ENCODE measurements at places on chromosomes 2 and 18.

- no peak for DNase-seq
Observed at GRCh38 chr18:27214831-27215230, 29.7 kb upstream of the CHST9 start.

- no peak for DNase-seq
Observed at GRCh38 chr2:42693688-42694479, 70.1 kb downstream of the OXER1 start.

DNA sequence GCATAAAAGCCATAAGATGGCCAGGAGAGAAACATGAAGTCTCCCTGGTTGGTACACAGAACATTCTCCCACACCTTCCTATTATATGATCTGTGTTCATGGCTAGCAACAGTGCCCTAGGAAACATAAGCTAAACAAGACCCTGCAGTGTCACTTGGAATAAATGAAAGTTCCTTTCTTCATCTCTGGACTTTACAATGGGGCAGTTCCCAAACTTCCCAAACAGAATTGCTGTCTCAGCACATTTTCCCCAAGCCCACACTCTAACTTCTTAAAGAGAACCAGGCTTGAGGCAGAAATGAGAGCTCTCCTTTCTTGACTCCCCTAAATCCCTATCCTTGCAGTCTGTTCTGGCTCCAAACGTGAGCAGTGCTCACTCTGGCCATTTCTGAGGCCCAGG, 173.2 kb upstream of the CREB1 start:
- no peak for DNase-seq

- DNase-seq: no peak
Observed at GRCh38 chr2:43717322-43717721, 41.1 kb upstream of the C1GALT1C1L start.

- DNase-seq: no peak
Observed at GRCh38 chr2:119008108-119008507, 66.1 kb downstream of the MARCO start.

DNA sequence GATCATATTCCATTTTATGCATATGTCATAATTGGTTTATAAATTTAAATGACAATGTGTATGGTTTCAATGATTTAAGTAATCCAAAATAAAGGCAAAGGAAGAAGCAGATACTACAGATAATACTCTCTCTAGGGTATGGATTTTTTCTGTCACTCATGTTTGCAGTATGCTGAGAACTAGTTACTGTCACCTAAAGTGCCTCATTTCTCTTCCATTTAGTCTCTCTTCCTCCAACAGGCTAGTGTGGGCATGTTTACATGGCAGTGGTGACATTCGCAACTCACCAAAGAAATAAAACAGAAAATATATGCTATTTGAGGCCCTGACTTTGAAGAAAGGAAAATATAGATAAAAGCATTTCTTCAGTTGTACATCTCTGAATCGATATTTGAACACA, 1460.4 kb upstream of the ZEB2 start:
- DNase-seq: no peak

DNA sequence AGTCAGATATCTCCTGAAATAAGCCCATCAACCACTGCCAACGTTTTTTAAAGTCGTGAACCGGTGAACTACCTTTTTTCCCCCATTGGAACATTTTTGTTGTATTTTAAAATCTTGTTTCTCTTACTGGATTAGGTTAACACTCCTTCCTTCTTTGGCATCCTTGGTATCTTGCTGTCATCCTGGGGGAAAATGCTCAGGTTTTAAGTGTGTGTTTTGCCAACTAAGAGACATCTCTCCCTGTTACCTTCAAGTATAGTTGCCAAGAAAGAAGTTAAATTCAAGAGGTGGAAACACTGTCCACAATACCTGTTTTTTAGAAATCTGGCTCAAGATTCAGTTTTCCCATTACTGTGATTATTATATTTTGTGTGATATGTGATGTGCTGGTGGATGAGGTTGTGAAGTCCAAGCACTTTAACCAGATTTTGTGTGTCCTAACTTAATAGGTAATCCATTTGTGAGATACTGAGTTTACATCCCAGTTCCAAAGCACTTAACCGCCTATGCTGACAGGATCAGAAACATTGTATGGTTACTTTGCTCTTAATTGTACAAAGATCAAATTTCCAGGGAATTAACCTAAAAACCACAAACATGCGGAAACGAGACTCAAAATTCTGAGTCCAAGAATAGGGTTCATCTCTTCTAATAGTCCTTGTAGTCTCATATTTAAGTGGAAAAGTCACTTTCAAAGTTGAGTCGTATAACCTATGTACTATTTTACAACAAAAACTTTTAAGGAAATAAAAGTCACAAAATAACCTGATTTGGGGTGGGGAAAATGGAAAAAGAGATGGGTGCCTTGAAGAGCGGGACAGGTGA, 1.3 kb upstream of the SP3 start:
- DNase-seq: no peak

DNA sequence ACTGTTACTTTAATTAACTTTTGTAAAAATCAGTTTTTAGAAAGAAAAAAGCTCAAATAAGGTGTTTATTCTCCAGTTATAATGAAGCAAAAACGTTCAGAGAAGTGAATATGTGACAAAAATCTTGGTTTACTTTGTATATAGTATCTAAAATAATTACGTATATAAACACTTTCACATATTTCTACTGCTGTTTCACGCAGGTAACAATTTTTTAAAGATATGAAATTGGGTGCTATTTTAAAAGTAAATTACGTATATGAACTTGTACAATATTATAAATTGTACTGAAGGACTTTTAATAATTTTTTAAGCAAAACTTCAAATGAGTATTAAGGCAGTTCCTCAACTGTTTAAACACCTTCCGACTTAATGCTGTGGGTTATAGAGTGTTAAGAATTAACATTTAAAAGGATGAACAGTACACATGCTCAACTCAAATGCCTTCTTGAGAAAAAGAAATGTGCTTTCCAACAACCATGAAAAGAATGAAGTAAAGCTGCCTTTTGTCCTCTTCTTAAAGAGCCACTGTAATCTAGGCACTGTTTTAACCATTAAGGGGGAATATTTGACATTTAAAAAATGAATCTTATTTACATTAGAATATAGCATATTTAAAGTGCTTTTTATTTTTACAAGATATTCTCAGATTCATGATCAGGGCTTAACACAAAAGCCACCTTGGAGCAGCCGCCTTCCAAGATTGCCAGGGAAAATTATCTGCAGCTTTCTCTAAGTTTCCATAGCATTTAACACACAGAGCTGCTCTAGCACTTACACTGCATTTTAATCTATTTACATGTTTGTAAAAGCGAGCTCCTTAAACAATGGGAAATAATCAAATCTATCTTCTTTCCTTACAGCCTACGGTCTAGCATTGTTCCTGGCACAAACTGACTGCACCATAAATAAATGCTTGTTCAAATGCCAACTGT, 56.5 kb upstream of the CDKL4 start:
- no peak for DNase-seq

GRCh38 chr2:217459680-217460405, 543.0 kb downstream of the TNS1 start:
- no peak for DNase-seq

DNA sequence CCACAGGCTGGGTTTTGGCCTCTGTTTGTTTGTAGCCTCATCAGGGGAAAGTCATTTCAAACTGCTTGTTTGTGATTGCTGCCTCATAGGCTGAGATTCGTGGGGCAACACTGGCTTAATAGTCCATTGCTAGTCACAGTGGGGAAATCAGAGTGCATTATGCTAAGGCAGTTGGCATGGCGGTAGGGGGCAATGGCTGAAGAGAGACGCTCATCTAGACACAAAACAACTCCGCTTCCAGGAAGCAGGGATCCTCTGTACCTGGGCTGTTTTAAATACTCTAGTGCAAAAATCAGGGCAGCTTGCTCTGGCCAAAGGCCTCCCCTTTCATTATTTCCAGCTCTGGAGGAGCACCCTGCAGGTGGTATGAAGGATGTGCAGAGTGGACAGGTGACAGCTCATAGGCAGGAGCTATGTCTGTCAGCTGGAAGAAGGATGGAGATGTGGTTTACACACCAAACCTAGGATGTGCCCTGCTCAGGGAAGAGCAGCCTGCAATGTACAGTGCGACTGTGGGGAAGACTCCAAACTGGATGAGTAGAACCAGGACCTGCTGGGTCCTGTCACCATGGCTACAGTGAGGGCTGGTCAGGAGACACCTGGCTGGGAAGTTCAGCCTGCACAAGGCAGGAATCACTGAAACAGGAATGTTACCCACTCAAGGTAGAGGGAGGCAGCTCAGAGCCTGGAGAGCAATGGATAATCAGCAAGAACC, 234.3 kb downstream of the CLIP4 start:
- no peak for DNase-seq

DNA sequence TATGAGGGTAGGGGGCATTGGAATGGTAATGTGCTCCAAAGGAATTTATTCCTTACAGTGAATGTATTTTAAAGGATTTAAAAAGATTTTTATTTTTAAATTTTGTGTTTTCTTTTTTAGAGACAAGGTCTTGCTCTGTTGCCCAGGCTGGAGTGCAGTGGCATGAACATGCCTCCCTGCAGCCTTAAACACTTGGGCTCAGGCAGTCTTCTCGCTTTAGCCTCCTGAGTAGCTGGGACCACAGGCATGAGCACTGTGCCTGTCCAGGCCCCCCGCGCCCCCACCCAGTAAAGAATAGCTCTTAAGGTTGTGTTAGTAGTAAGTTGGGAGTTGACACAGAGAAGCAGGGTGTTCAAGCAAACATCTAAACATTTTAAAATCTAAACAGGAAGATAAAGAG, 36.6 kb downstream of the PHLPP1 start:
- no peak for DNase-seq

DNA sequence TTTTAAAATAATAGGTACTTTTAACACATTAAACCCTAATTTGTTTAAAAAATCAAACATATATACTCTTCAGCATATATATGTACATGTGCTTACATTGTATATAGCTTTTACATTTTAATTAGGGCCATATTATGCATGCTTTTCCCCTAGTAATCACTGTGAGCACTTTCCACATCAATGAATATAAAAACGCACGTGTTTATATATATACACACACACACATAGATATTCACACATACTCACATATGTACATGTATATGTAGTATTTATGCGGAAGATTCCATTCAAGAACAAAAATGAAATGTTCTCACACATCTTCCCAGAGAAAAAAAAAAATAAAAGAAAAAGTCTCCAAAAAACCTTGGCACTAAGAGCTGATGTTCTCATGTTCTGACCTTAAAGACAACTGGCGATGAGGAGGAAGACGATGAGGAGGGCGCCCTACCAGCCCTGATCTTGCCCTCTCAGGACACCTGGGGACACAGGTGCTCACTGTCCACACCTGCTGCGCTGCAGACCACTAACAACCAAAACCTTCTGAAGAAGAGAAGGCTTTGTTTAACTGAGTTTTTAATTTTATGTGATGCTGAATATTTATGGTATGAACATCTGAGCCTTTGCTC, 184.7 kb downstream of the HDAC4 start:
- no peak for DNase-seq

DNA sequence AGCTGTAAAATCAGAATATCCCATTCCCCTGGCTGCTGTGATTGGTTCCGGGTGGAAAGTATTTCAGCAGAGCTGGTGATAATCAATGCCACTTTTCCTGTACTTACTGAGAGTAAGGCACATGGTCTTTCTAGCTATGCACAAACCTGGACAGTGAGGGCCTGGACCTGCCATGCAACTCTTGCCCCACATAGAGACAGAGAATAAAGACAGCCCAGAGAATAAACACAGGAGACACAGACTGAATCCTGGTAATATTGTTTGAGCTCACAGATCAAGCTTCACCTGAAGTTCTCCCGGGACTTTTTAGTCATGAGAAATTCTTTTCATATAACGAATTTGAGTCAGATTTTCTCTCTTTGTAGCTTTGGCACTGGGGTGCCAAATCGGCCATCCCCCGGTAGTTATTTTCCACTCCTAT, 81.9 kb downstream of the ACAA2 start:
- no peak for DNase-seq

GRCh38 chr2:181853696-181854095, 37.8 kb upstream of the ITPRID2 start:
- DNase-seq: no peak

- no peak for DNase-seq
Observed at GRCh38 chr2:182245963-182246362, 180.9 kb downstream of the PDE1A start.

DNA sequence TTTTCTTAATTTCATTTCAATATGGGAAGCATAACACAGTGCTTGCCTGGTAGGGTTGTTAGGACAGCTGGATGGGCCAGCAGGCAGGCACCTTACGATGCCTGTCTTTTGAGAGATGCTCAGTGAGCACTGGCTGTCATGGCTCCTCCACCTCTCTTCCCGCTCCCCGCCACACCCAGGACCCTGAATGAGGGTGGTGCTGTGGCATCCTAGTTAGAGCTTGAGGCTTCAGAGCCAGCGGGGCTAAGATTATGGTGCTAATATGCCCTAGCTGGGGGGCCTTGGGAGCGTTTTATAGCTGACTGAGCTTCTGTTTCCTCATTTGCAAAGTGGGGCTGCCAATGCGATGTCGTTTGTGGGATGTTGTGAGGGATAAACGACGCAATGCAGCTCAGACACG, 37.7 kb downstream of the ASB1 start:
- no peak for DNase-seq

DNA sequence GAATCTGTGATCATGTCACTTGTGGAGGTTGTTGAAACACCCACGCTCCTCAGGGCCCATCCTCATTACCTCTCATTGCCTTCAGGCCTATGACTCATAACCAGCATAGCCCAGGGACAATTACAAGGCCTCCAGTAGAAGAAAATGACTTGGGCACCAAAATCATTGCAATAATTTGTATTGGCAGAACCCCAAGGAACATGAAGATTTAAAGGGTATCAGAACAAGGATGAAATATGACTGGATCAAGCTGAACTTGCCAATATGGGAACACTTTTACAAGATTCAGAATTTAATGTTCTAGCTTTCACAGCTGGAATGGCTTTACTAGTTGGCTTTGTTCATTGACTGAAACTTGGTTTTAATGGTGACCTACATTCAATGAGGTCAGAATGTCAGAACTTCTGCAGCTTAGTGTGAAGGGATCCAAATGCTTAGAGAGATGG, 156.4 kb downstream of the COPS8 start:
- DNase-seq: no peak

DNA sequence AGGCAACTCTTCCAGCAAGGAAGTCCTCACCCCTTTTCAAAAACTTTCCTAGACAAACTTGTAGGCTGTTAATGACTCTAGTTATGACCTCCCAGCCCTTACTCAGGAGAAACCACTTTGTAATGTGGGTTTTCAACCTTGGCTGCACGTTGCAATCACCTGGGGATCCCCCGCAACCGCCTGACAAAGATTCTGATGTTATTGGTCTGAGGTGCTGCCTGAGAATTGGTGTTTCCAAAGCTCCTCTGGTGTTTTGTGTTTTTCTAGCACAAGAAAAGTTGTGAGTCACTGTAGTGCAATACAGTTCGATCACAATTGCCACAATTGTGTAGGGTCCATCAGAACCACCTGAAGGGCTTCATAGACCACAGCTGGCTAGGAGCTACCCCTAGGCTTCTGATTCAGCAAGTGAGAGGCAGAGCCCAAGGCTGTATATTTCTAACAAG, 121.6 kb downstream of the SP100 start:
- no peak for DNase-seq

- no peak for DNase-seq
Observed at GRCh38 chr2:233250985-233251305, 528 bp upstream of the ATG16L1 start.

Measured in hematopoietic multipotent progenitor cell treated with erythropoietin and hydrocortisone succinate and interleukin-3 and kit ligand, for 8 days (in vitro differentiated cells).